T-helper 2 cell treated with Interferon-gamma antibody and Interleukin-4, amounts not matched to agents 5 μg/mL and 100 μg/mL, for 36 hours (primary cell): ENCODE measurements at places on chromosomes 4 and X.

- DNase-seq = no peak
Observed at GRCh38 chrX:12681047-12681446, 110.2 kb upstream of the PRPS2 start.

DNA sequence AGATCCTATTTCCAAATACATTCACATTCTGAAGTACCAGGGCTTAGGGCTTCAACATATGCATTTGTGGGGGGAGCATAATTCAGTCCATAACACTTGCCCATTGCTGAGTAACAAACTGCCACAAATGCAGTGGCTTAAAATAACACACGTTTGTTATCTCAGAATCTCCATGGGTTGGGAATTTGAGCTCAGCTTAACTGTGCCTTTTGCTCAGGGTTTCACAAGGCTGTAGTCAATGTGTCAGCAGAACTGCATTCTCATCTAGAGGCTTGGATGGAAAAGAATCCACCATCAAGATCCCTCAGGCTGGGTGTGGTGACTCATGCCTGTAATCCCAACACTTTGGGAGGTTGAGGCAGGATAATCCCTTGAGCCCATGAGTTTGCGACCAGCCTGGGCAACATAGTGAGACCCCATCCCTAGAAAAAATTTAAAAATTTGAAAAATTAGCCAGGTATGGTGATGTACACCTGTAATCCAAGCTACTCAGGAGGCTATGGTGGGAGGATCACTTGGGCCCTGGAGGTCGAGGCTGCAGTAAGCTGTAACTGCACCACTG is 25.8 kb upstream of the TBL1X start:
- DNase-seq = no peak

- DNase-seq = no peak
Observed at GRCh38 chr4:31039382-31039781, 319.2 kb downstream of the PCDH7 start.

GRCh38 chr4:76090241-76090691 is 15.8 kb downstream of the ART3 start:
- peak; percentile 39 for DNase-seq

DNA sequence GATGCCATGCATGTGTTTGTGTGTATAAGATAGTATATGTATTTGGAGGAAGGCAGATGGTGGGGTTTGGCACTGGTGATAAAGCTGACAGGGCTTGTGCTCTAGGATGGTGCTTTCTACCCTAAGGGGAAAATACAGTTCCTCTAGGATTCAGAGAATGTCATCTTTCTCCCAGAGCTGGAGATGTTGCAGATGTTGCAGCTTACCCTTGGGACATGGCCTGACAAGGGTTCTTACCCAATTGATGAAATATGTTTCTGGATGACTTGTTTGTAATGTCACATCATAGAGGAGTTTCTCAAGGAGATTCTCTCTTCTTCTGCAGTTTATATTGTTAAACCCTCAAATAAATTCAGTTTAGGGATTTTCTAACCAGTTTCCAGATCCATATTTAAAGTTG is 52.5 kb upstream of the PITX2 start:
- no peak for DNase-seq

- DNase-seq = no peak
Observed at GRCh38 chr4:22688236-22688635, 4.5 kb upstream of the GBA3 start.

- DNase-seq = no peak
Observed at GRCh38 chr4:20297261-20297660, 45.6 kb downstream of the SLIT2 start.

GRCh38 chr4:4860600-4861389 is 1.3 kb downstream of the MSX1 start:
- DNase-seq = no peak

- DNase-seq = no peak
Observed at GRCh38 chrX:124504111-124504983, 158.0 kb downstream of the SH2D1A start.
